ENCODE measurements at places on chromosomes 3 and 15.
A peak's percentile ranks its signal among the peaks of the same experiment; 100 is the strongest.

- no peak for DNase-seq
Measured at GRCh38 chr15:83612226-83612625, 41.7 kb upstream of the ADAMTSL3 start.

DNA sequence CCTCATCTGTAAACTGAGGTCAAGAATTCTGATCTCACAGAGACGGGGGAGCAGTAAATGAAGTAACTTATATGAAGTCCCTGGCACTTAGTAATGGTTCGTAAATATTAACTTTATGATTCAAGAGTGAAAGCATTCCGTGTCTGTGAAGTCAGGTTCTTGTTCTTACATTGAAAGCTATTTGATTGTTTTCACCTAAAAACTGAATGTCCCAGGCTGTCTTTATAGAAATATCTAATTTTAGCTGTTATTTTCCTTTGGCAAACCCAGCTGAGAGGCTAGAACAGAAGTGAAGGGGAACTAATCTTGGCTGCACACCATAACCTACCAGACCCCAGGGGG is 84.5 kb downstream of the CHSY1 start:
- DNase-seq = no peak

DNA sequence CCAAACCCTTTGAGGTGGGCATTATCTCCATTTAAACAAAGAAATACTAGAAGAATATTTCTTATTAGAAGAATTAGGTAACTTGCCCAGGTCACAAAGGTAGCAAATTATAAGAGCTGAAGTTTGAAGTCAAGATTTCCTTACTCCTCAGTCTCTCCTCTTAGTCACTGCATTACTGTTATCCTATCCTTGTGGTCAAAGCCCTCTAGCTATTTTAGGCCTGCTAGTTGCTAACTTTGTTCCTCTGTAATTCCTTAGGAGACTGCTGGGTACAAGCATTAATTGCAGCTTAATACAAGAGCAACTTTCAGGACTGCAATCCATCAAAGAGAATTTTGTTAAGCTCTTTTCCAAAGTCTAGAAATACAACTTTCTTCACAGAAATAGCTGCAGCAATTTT is 528.2 kb downstream of the ZIC1 start:
- no peak for DNase-seq

GRCh38 chr3:11452312-11452711 is 180.1 kb downstream of the ATG7 start:
- DNase-seq = peak; percentile 26

DNA sequence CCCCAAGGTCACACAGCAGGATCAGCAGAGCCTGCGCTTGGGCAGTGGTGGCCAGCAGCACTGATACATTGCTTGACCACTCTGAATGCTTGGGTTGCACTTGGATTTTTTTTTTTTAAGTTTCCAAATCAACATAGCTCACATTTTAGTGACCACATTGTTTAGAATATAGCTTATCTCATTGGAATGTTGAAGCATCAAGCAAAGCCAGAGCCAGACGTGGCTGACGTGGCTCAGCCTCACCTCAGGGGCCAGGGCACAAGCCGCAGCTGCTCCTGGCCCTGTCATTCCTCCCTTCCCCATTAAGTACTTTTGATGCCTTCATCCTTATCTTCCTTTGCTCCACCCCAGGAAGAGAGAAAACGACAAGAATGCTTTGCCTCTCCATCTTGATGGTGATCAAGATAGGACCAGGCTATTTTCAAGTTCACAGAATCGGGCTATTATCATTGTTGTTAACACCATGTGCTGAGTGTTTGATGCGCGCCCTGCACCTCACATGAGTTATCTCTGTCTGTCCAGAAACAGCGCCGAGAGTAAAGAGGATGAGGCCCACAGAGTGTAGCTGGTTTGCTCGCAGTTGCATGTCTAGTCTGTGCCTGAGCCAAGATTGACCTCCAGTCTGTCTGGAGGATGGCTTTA is 75.8 kb downstream of the AAGAB start:
- DNase-seq = no peak

GRCh38 chr3:137866933-137867332 is 102.8 kb downstream of the SOX14 start:
- DNase-seq = no peak

- peak; percentile 61 for DNase-seq
Measured at GRCh38 chr3:114319453-114319852, 25.6 kb downstream of the TIGIT start.

- DNase-seq = peak; percentile 81
Measured at GRCh38 chr3:42010530-42010929, 48.6 kb upstream of the ULK4 start.

- peak; percentile 60 for DNase-seq
Measured at GRCh38 chr3:71585131-71585530, 1.6 kb upstream of the FOXP1 start.

GRCh38 chr3:194748225-194748624 is 62.5 kb downstream of the FAM43A start:
- no peak for DNase-seq

DNA sequence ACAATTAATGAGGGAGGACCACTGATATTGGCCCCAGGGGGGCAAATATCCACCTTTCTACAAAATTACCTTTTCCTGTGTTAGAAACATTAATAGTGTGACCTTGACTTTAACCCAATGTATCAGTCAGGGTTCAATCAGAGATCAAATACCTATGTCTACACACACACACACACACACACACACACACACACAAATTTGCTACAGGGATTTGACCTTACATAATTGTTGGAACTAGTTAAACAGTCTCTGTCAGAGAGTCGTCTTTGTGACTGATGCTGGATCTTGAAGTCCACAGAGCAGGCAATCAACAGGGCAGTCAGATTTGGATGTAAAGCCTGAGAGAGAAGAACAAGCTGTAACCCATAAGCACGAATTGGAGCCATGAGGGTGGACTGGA is 32.5 kb downstream of the TM4SF4 start:
- no peak for DNase-seq

- DNase-seq = no peak
Measured at GRCh38 chr3:35446896-35447295, 192.4 kb upstream of the ARPP21 start.

GRCh38 chr3:43735618-43736017 is 44.9 kb downstream of the ABHD5 start:
- DNase-seq = no peak

GRCh38 chr3:81929697-81930096 is 168.3 kb upstream of the GBE1 start:
- peak; percentile 68 for DNase-seq

GRCh38 chr15:71139241-71139640 is 24.0 kb downstream of the THSD4 start:
- DNase-seq = no peak

DNA sequence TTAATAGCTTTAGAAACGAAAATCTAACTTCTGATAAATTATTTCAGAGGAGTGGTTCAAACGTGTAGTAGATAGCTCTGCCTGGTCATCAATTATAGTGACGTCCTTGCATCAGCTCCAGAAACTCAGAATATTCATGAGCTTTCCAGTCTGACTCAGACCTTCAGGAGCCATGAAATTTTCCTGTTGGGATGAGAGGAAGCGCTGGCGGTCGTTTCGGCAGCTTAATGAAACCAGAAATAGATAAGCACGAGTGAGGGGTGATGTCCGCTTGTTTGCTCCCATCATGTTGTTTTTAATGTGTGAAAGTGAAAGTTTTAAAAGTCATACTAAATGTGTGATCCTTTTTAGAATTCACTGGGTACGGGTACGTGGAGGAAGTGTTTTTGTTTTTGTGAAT is 141.1 kb downstream of the PGPEP1L start:
- DNase-seq = no peak

- DNase-seq = no peak
Measured at GRCh38 chr3:39343076-39343717, 13.7 kb downstream of the CCR8 start.

GRCh38 chr15:63104727-63105126 is 16.9 kb upstream of the LACTB start:
- no peak for DNase-seq

DNA sequence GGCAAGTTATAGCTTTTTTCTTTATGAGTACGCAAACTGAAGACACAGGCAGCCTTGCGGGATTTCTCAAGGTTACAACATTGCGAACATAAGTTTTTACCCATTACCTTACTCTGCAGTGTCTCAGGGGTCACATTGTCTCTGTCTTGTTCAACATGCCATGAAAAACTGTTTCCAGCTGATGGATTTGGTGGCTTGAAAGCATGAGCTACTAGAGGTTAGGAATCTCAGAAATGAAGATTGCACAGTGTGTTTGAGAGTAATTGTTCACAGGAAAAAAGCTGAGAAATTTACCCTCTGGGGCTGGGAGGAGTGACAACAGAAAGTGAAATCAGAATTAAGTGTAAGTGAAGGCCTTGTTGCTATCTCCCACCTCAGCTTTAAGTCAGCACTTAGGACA is 568.6 kb downstream of the TAFA4 start:
- DNase-seq = no peak

DNA sequence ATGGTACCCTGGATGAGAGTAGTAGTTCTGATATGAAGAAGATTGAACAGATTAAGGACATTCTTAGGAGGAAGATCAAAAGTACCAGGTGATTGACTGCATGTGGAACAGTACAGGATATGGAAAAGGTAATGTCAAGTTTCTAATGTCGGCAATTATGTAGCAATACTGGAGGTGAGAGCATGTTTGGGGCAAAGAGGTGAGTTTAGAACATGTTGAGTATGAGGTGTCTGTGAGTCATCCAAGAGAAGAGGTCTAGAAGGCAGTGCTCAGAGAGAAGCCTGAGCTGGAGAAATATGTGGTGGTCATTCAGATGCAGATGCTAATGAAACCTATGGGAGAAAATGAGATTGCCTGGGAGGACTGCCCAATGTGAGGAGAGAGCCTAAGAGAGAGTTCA is 305.6 kb downstream of the ZBTB20 start:
- DNase-seq = no peak

- peak; percentile 24 for DNase-seq
Measured at GRCh38 chr3:178686826-178687225, 150.6 kb downstream of the KCNMB2 start.

GRCh38 chr3:140532793-140533330 is 145.0 kb upstream of the TRIM42 start:
- no peak for DNase-seq

All from NCI-H69 (cell line).